ENCODE measurements at places on chromosomes 3 and 15.
A peak's percentile ranks its signal among the peaks of the same experiment; 100 is the strongest.

DNA sequence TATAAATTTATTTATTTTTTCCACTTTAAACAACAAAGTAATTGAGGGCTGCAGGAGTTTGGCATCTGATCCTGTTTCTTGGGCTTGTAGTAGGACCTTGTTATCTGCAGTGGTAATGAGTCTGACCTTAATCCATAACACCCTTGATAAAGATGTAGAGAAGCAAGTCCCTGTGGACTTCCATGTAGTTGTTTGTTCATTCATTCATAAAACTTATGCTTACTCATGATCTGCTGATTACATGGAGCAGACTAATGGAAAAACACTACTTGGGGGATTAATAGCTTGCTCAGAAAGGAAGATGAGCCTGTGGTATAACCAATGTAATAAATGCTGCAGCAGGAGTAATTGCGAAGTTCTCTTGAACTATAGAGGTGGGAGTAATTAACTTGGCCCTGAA, 271.5 kb upstream of the TBL1XR1 start:
- DNase-seq: no peak

- DNase-seq: peak; percentile 31
These were observed 32.0 kb upstream of the ZNF445 start for GRCh38 chr3:44509393-44509921.

DNA sequence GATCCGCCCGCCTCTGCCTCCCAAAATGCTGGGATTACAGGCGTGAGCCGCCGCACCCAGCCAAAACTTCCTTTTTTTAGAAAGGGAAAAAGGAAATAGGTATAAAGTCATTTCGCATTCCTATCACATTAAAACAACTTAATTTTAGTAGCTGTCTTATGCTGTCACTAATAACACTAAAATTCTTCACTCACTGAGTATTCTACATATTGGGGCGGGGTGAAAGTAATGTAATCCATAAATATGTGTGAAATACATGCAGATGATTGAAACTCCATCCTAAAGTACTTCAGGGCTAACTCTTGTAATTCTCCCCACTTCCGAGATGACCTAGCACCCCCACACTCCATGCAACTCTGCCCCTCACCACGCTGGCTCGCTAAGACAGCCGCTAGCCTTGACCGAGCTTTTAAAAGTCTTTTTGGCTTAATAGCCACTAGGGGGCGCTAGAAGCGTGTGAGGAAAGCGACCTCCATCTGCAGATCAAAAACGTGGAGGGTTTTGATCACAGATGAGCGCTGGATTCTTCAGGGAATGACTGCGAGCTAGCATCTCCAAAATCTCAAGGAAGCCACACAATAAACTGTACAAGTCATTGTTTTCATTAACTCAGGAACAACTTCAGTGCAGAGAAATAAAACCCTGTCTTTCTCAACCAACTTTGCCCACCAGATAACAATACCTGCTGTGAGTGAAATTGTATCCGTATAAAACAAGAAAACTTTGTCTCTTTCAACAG, 129.3 kb upstream of the IGF1R start:
- peak; percentile 81 for DNase-seq

DNA sequence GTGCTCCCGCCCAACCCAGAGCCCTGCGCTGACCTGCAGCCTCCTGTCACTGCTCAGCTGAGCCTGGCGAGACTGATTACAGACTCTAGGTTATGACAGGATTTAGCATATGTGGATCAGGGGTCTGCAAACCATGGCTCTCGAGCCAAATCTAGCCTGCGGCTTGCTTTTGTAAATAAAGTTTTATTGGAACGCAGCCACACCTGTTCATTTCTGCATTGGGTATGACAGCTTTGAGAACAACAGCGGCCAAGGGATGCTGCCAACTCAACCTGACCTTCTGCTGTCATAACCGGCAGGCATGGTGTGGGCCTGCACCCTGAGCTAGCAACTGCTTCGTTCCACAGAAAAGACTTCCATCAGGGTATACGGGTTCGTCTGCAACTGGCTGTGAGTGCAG, 50.5 kb upstream of the IQSEC1 start:
- no peak for DNase-seq

- no peak for DNase-seq
These were observed 48.7 kb downstream of the TRAK1 start for GRCh38 chr3:42139621-42140453.

GRCh38 chr3:196519718-196520082, 4.6 kb upstream of the SMCO1 start:
- peak; percentile 35 for DNase-seq

DNA sequence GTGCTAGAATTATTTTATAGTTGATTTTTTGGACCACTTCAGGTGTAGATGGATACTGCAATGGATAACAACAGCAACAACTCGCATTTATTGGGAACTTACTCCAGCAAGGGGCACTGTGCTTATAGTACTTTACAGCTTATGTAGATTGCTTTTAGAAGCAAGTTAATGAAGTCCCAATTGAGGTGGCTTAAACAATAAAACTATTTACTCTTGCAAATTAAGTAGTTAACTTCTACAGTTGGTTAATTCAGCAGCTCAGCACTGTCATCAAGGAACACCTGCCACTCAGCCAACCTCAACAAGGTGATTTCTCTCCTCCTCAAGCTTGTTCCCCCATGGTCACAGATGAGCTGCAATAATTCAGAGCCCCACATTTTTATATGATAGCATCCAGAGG, 124.1 kb downstream of the RASA2 start:
- DNase-seq: no peak

GRCh38 chr3:114455432-114455831, 161.6 kb downstream of the TIGIT start:
- DNase-seq: no peak

Data from suppressor macrophage (primary cell).